ENCODE measurements at places on chromosomes 11 and 22.

- DNase-seq, result no peak
Observed at GRCh38 chr11:113591117-113591516, 115.0 kb downstream of the TMPRSS5 start.

- DNase-seq, result no peak
Observed at GRCh38 chr11:124899383-124900145, 1.9 kb upstream of the ROBO4 start.

GRCh38 chr11:37199082-37199481, 601.0 kb upstream of the RAG2 start:
- no peak for DNase-seq

GRCh38 chr22:24506802-24507438, 11.8 kb downstream of the UPB1 start:
- no peak for DNase-seq

- DNase-seq, result no peak
Observed at GRCh38 chr11:106032861-106033260, 10.8 kb upstream of the MSANTD4 start.

- DNase-seq, result peak; percentile 70
Observed at GRCh38 chr22:18023509-18024275, 669 bp downstream of the MICAL3 start.

DNA sequence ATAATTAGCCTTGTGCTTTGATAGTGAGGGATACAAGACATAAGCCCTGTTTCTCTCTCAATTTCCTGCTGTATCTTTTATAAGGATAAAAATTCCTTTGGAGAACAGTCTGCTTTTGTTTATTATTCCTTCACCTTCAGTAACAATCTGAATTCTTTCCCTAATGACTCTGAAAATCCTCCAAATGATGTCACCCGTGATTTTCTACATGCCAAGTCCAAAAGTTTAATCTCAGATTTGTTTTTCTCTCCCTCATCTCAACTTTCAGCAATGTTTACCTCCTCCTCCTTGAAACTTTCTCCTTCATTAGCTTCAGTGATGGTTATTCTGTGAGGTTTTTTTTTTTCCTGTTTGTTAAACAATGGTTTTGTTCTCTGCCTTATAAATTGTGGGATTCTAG, 2.2 kb downstream of the OR51E2 start:
- DNase-seq, result no peak

- DNase-seq, result no peak
Observed at GRCh38 chr22:20392983-20393704, 807 bp upstream of the ZNF74 start.

DNA sequence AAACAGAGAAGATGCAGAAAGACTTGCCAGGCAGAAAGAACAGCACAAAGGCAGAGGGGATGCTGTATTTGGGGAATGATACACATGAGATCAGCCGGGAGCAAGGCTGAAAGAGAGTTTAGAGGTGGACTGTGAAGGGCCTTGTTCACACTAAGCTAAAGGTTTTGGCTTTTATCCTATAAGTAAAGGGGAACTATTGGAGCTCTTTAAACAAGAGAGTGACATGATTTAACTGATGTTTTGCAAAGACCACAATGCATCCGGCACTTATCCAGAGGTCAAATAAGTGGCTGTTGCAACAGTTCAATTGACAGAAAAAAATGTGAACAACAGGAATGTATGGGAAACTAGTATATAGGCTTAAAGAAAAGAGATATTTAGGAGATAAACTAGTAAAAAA, 64.7 kb upstream of the RRAS2 start:
- DNase-seq, result no peak

GRCh38 chr11:117265745-117266144, 25.4 kb upstream of the BACE1-AS start:
- DNase-seq, result no peak

DNA sequence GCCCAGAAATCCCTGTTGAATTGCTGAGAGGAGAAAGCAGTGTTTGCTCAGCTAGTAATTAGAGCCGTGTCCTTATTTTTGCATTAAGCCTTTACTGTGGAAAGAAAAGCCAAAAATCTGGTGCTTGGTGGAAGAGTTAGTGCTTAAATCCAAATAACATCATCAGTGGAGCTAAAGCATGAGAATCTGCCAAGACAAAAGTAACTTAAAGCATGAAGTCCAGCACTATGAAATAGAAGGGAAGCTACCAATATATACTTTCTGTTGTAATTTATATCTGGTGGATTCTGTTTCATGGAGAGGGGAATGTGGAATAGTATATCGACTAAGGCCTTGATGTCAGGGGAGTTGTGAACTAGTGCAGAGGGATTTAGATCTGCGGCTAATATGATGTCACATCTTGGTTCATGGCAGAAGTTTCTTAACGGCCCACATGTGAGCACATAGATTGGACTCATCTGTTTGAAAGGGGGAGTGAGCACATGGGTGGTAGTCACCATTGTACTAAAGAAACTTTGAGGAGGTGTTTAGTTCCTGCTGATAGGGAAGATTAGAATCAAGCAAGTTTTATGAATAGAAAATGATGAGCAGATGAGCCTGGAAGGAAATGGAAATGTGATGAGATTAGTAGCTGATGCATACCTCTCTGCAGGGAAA, 224.4 kb upstream of the MTNR1B start:
- no peak for DNase-seq

DNA sequence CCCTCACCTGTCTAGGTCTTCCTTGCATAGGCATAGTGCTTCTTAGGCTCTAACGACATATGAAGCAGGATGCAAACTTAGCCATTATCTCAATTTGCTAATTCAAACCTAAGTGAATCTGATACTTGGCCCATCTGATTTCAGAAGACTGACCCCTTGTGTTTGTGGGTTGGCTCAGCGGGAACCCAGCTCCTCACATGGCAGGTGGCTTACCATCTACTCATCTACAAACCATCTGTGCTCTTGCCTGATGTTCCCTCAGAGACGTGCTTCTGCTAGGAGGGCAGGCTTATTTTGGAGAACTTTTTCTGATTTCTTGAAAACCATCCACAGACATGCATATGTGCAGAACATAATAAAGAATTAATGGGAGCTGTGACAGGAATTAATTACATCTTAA, 15.2 kb downstream of the ELMOD1 start:
- no peak for DNase-seq

DNA sequence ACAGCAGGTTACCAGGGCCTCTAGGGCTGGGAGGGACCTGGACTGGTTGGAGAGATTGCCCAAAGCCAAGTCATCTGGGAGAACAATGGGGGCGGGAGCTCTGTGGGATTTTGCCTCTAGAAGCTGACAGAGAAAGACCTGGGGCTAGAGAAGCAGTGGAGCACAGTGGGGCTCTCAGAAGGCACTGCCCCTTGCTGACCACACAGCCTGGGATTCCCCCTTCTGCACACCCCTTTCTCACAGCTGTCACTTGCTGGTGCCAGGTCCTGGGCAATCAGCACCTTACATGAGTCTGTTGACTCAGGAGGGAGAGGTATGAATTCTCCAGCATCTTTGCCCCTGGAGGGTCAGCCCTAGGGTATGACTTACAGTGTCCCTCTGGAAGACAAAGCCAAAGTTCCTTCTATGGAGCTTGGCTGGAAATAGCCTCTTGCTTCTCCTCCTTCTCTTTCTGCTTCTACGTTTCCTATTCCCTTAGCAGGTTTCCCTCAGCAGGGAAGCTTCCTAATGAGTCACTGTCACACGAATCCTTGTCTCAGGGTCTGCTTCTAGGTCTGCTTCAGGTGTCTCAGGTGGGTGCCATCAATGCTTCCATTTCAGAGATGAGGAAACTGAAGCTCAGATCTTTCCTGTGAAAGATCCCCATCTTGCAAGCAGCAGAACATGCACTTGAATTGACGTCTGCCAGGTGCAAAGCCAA, 27.0 kb downstream of the GDPD5 start:
- no peak for DNase-seq

DNA sequence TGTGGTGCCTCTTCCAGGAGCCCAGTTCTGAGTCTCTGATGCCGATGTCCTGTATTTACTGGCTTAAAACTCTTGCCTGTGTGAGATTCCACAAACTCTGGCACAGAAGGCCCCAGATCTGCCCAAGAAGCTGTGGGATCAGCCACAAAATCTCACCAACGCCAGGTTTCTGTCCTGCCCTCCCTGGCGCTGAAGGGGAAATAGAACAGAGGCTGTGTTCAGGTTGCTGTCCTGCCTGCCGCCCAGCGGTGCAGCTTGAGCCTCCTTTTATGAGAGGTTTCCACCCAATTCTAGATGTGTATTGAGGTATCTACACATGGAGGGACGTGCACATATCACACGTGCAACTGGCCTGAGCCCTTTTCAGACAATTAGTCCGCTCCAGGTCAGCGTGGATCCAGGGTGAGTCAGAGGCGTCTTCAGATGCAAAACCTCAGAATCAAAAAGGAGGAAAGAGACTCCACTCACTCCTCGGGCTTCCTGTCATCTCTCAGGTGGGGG, 2.2 kb downstream of the TMEM80 start:
- no peak for DNase-seq

DNA sequence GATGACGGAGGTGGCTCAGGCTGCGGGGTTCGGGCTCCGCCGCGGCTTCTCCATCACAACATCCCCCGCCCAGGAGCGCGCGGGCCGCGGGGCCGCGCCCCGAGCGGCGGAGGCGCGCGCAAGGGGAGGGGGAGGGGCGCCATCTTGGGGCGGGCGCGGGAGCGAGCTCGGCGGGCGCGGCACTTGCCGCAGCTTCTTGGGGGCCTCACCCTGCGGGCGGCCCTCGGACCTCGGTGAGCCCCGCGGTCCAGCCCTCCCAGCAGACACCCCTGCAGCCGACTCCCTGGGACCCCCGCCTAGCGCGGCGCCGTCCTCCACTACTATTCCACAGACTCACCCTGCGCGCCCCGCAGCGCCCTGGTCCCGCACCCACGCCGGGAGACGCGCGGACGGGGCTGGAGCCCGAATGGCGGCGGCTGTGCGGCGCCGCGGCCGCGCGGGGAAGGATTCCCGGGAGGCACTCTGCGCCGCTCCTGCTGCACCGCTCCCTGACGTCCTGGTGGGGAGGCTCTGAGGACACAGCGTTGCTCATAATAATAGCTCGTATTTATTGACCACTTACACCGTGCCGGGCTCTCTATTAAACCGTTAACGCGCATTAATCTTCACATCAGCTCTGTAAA, at the start of gene APBB1:
APBB1 (minus strand) TSS at position 86 of the 623 bp plus-strand sequence. CDS start 7,747 bp downstream, outside the sequence.
- peak; percentile 80 for DNase-seq

Measured in hippocampal formation (tissue), 2 donors.